ENCODE measurements at places on chromosomes 12 and 14.

DNA sequence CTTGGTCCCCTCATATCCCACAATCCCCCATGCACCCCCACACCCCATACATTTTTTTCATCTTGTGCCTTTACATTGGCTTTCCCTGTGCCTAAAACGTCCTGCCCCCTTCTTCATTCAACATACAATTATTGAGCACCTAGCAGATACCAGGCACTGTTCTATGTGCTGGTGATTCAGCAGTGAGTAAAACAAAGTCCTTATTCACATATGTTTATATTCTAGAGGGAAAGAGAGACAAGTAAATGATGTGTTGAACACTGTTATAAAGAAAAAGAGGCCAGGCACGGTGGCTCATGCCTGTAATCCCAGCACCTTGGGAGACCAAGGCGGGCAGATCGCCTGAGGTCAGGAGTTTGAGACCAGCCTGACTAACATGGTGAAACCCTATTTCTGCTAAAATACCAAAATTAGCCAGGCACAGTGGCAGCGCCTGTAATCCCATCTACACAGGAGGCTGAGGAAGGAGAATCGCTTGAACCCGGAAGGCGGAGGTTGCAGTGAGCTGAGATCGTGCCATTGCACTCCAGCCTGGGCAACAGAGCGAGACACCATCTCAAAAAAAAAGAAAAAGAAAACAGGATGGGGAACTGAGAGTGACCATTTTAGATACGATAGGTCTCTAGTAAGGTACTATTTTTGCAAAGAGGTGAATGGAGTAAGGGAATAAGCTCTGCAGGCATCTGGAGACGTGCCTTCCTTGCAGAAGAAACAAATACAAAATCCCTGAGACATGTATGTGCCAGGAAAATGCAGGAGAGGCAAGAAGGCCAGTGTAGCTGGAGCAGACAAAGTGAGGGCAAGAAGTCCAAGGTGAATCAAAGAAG lies 12.2 kb downstream of the SLC7A7 start:
- DNase-seq: no peak

DNA sequence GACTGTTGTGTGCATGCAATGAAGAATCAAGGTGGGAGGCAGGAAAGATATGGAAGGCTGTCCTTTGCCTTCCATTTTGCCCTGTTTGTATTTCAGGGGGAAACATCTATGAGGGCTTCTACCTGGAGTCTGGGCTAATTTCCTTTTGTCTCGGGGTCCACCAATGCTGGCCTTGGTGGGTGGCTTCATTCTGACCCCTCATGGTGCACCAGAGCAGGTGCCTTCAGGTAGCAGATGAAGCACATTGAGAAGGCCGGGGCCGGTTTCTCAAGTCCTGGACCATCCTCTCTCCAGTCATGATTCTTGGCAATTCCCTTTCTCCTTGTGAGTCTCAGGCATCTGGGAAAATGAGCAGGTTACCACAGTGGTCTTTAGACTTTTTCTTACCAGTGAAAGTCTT lies 47.2 kb downstream of the RPH3A start:
- no peak for DNase-seq

DNA sequence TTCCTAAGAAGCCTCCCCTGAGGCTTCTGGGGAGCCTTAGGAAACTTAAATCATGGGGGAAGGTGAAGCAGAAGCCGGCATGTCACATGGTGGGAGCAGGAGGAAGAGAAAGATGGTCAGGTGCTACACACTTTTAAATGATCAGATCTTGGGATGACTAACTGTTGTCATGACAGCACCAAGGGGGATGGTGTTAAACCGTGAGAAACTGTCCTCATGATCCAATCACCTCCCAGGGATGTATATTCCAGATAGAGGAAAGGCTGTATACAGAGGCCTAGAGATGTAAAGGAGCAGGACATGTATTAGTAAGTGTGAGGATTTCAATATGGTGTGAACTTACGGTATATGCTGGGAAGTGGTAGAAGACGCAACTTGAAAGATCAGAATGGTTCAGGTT lies 121.1 kb downstream of the CAND1 start:
- no peak for DNase-seq

GRCh38 chr12:132535019-132535418 lies 45.1 kb downstream of the FBRSL1 start:
- DNase-seq: no peak

- no peak for DNase-seq
These were observed 39.1 kb downstream of the NT5DC3 start for GRCh38 chr12:103801709-103802585.

DNA sequence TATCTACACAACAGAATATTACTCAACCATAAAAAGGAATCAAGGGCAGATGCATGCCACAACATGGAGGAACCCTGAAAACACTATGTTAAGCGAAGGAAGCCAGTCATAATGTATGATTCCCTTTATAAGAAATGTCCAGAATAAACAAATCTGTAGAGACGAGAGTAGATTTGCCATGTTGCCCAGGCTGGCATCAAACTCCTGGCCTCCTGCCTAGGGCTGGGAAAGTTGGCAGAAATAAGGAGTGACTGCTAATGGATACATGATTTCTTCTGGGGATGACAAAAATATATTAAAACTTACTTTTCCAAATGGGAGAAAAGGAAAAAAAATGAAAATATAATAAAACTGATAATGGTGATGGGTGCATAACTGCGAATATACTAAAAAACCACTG lies 10.9 kb downstream of the CLIP1 start:
- DNase-seq: no peak

- peak; percentile 34 for DNase-seq
These were observed 751 bp downstream of the P3H3 start for GRCh38 chr12:6828781-6829535.

GRCh38 chr14:27608377-27608776 lies 1010.5 kb upstream of the NOVA1 start:
- DNase-seq: no peak

DNA sequence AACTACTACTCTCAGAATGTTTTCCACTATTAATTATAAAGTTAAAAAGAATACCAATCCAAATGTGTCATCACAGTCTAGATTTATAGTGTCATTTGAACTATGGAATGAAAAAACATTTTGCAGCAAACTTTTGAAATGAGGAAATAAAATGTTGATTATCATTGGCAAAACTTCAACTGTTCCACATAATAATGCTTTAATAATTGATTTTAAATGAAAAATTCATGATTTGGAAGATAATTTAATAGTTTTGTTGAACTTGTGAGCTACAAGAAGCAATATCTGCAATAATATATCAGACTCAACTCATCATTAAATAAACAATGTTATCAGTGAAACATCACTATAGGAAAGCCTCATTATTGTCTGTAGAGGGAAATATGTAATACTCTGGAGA lies 48.2 kb upstream of the DCN start:
- DNase-seq: no peak

GRCh38 chr14:52240623-52241022 lies 26.9 kb upstream of the PTGDR start:
- no peak for DNase-seq

DNA sequence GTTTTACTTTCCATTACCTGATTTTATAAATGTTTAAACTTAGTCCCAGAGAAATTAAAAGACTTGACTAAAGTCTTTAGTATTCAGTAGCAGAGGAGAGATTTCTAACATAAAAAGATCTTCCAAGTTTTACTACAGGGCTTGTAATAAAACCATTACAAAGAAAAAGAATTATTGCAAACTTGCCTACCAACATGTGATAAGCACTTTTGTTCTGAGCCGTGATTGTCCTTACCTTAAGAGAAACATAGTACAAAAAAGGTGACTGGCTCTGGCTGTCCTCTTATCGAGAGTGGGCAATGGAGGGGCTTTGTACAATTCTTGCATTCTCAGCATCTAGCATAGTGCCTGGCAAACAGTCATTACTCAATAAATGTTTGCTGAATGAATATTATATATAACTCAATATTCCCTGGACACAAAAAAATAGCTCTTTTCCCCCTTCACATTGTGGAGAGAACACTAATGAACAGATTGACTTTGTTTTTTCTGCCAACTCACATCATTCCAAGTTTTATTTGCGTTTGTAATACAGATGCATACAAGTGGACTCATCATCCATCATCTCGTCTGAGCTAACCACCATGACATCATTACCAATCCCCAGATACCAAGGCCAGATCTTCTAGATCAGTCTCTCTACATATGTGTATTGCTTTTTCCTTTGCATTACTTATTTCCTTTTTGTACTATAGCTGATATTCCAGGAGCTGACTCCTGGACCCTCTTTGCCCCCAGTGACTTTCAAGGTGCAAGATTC lies 192.8 kb upstream of the EEA1 start:
- no peak for DNase-seq

DNA sequence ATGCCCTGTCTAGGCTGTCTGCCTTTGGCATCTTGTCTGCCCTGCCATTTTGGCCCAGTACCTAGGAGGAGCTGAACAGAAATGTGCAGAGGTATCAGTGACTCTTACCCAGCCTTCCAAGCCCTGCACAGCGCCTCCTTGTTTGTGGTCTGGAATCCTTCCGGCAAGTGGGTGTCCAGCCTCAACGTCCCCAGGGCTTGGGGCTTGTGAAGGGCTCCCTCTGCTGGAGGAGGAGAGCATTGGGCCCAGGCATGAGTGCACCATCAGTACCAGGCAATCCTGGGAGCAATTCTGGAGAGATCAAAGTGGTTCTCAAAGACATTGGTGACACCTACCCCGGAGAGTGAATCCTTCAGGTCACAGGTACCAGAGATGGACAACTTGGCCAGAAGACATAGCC lies 2.4 kb upstream of the TCL1B start:
- DNase-seq: peak; percentile 8

DNA sequence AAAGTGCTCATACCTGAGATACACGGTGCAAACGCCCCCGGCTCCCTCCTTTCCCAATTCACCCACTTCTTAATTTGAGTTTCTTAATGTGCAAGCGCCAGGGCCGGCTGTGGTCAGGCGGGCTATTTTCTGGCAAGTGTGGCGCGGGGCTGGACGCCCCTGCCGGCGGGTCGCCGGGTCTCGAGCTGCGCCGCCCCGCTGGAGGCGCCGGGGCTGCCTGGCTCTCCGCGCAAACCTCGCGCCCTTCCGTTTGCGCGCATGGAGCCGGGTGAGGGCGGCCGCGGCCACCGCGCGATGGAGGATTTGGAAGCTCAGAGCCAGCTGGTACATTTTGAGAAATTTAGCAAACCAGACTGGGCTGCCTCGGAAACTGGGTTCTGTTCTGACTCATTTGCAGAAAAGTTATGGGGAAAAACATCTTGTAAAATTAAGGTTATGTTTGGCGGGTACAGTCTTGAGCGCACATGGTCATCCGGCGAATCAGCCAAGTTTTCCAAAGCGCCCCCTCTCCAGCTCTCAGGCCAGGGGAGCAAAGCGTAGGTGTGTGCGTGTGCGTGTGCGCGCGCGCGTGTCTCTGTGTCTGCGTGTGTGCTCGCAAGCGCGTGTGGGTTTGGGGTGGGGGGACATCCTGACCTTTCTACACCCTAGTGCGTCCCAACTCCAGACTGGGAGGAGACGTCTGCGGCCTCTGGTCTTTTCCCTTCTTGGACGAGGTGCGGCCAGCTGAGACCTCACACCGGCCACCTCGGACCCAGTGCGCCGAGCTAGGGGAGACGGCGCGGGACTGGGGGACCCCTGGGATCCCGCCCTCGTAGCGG lies 6.5 kb upstream of the OTX2 start:
- DNase-seq: no peak

DNA sequence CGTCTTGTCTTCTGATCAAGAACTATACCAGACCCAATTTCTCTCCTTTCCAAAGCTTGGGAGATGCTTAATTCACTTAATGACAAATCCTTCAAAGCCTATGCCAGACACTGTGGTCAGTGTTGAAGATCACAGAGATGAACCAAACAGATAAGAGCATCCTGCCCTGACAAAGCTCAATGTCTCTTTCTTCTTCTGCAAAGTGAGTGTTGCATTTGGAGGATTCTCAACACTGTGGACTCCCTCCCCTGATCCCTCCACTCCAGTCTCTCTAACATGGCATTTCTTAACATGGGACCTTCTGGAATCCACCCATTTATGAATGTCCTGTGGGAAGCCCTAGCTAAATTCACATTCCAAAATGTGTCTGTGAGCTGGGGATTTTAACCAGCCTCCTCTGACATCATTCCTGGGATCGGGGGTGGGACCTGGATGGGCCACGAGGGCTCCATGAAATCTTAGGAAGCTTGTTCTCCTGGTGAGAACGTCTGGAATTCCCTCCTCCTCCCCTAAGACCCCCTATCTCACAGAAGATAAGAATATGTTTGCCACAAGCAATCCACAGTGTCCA lies 20.3 kb downstream of the SYNE3 start:
- DNase-seq: no peak

DNA sequence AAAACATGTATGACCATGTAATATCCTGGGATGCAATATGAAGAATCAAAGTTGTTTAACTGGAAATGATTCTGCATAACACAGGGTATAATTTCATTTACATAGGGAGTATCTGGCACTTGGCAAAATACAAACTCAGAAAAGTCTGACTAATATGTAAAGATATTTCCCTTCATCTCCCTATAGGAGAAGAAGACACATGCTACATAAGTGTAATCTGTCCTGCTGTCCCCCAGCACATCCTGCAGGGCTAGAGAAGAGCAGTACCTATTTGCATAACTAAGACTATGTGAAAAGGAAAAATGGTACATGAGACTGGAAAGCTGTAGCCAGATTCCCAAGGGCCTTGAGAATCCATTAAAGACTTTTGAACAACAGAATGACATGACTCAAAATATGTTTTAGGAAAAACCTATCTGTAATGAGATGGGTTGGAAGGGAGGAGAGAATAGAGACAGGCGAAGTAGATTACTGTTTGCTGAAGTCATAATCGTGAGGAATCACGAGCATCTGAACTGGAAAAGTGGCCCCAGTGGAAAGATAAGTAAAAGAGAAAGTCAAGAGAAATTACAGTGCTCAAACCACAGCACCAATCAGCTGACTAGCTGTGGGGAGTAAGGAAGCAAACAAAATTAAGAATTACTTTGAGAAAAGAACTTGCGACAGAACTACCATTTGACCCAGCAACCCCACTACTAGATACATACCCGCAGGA lies 155.1 kb upstream of the HMGA2 start:
- DNase-seq: no peak

GRCh38 chr14:70879448-70879847 lies 27.8 kb upstream of the PCNX1 start:
- no peak for DNase-seq

DNA sequence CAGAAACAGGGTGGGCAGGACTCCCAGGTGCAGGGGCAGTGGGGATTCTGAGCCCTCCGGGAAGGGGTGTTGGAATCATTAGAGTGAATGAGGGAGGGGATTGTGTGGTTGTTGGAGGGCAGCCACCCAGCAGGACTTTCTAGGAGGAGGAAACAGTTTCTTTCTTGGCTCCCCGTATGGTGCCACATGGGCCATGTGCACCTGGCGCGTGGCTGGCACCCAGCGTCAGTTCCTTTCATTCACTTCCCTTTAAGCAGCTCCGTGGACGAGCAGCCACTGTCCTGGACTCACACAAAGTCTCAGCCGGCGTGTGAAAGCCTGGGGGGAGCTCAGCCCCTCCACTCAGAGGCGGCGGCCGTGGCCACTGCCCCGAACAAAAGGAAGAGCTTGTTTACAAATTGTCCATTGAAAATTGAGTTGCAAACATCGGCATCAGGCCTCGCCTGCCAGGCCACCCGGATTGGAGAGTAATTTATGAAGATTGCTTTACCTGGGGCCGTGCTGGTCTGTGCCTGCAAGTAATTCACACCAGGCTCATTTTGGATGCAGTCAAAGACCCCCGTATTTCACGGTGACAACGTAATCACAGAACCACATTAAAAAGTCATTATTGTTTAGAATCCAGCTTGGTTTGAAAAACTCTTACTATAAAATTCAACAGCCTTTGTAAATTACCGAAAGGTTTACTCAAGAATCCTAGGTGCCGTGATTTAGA lies 101.7 kb upstream of the C14orf180 start:
- DNase-seq: no peak

Measured in activated CD4-positive, alpha-beta T cell treated with anti-CD3 and anti-CD28 coated beads, Interleukin-2, amount 50 U/mL, for 4 hours (primary cell).